Activated CD8-positive, alpha-beta memory T cell treated with anti-CD3 and anti-CD28 coated beads for 1 hour (primary cell): ENCODE measurements at places on chromosomes 7 and 10.

DNA sequence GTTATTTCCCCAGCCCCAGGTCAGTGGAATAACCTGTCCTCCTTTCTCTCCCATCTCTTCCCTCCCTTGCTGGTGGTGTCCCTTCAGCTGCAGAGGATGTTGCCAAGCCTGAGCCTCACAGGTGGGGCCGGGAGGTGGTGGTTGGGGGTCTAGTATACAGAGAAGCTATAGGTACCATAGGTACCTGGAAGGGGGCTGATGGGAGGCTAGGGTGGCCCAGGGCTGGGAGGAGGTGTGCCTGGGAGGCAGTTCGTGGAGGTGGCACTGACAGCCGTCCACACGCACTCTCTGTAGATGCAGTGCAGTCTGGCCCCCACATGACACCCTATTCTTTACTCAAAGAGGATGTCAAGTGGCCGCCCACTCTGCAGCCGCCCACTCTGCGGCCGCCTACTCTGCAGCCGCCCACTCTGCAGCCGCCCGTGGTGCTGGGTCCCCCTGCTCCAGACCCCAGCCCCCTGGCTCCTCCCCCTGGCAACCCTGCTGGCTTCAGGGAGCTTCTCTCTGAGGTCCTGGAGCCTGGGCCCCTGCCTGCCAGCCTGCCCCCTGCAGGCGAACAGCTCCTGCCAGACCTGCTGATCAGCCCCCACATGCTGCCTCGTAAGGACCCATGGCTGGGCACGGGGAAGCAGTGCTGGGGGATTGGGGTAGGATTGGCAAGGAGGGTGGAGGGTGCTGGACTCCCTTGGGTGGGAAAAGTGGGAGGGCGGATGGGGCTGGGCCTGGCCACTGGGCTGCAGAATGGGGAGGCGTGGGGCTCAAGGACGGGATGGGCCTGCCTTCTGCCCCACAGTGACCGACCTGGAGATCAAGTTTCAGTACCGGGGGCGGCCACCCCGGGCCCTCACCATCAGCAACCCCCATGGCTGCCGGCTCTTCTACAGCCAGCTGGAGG is 9.5 kb downstream of the IRF5 start:
- no peak for DNase-seq

DNA sequence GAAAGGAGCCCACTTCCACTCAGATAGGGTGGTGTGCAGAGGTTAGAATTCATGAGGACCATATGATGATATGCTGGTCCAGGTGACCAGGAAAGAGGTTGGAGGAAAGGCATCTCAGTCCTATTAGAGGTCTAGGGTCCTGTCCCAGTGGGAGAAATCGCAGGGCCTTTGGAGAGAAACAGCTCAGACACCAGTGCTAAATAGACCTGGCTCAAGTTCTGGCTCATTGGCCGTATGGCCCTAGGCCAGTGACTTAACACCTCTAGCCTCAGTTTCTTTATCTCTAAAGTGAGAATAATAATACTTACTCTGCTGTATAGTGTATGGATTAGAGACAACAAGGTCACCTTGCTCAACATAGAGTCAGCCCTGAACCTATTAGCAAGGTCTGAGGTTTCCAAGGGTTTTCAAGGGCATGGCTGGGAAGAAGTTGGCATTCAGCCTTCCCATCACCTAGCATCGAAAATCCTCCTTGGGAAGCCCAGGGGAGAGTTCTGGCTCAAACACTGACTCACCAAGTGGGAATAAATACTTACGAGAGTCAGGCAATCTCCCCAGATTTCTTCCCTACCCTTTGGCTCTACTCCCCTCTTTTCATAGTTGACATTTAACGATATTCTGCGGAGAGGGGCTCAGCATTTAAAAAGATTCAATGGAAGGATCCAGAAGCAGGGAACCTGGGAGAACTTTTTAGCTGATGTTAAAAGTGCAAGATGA is 473.1 kb upstream of the PODXL start:
- DNase-seq = no peak

GRCh38 chr10:21173802-21174714 is 276.9 kb upstream of the NEBL start:
- DNase-seq = no peak

GRCh38 chr7:1863091-1863900 is 193.2 kb downstream of the ELFN1 start:
- no peak for DNase-seq

GRCh38 chr7:116327752-116328151 is 117.4 kb downstream of the TES start:
- DNase-seq = no peak

DNA sequence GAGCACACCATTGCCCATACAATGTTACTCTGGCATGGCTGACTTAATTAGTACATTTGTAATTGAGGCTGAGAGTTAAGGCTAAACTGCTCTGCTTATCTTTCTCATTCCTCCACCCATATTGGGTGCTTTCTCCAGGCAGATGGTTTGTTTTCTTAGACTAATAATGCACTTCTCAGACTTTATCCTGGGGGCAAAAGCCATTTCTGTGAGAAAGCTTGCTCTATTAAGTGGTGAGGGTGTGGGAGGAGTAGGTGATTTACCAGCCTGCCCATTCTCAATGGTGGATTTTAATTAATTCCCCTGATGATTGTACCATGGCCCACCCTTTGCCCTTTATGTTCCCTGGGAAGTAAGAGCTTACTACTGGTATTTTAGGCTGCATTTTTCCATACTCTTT is 174.8 kb downstream of the FOXP2 start:
- no peak for DNase-seq

DNA sequence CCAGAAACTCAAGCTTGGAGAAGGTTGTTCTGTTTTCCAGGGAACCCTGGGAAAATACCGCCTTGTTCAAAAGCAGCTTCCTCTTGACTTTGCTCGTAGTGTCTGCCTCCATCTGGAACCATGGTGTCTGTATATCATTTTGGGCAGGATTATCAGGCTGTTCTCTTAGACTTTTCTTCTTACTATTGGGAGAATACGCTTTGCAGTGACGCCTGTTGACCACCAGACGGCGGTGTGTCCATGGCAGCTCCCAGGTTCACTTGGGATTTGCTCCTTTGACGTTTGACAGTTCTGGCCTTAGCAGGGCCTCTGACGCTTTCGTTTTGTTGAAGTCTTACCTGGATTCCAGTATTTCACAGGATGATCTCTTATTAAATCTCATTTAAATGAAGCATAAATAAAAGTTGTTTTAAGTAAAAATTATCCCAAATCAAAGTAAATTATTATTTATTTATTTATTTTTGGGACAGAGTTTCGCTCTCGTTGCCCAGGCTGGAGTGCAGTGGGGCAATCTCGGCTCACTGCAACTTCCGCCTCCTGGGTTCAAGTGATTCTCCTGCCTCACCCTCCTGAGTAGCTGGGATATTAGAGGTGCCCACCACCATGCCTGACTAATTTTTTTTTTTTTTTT is 41.8 kb upstream of the GJD4 start:
- DNase-seq = no peak

DNA sequence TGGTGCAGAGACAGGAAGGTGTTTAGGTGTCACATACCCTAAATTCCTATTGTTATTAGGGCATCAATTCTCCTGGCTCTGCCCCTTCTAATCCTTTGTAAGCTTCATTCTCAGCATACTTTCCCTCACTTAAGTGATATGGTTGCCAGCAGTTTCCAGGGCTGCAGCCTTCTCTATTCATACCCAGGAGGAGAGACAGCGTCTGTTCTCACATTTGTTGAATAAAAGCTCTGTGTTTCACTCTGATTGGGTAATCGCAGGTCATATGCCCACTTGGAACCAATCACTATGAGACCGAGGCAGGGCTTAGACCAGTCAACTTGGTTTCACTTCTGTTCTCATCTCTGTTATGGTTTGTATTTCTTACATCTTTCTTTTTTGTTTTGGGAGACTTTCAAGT is 109.6 kb upstream of the MTPN start:
- DNase-seq = no peak

DNA sequence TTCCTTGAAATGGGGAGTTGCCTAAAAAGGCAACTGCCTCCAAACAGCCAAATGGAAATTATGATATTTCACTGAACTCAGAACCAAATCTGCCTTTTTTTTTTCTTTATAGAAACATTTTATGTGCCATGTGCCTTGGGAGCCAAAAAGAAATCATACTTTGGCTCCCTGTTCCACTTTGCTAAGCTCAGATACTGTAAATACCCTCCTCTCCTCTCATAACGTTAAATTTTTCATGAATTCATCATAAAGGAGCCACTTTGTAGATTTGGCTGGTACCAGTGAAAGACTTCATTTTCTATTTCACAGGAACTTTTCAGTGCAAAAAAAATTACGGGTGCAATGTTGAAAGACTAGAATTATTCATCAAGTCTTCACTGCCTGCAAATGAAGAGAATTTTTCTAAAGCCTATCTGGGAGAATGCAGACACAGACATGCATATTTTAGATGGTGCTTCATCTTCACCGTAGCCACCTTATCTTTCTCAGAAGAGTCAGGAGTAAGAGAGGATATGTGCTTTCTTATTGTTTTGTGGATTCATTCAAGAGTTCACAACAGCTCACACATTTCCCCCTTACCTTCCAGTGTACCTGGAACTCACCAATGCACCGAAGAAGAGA is 742.3 kb upstream of the GALNT17 start:
- no peak for DNase-seq

GRCh38 chr7:87589631-87590030 is 11.1 kb downstream of the ABCB1 start:
- no peak for DNase-seq

- DNase-seq = no peak
Measured at GRCh38 chr10:94858005-94858404, 80.5 kb upstream of the CYP2C9 start.

DNA sequence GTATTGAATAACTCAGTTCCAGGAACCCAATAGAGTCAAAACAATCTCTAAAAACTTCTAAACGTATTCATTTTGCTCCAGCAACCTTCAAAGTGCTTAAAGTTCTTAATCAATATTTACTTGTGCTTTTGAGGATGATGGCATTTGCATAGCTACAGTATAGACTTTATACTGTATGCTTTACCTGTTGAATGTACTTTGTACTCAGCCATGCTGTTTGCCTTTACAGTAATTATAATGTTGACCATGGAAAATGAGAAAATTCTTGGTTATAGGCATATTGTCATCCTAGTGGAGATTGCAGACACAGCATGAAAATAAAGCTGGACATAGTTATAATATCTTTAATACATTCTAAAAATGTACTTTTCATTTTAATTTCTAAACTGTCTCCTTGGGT is 762.7 kb upstream of the PHF14 start:
- DNase-seq = no peak

GRCh38 chr7:85068799-85069198 is 118.1 kb downstream of the SEMA3D start:
- no peak for DNase-seq

GRCh38 chr7:106609416-106609815 is 51.5 kb downstream of the CCDC71L start:
- no peak for DNase-seq

DNA sequence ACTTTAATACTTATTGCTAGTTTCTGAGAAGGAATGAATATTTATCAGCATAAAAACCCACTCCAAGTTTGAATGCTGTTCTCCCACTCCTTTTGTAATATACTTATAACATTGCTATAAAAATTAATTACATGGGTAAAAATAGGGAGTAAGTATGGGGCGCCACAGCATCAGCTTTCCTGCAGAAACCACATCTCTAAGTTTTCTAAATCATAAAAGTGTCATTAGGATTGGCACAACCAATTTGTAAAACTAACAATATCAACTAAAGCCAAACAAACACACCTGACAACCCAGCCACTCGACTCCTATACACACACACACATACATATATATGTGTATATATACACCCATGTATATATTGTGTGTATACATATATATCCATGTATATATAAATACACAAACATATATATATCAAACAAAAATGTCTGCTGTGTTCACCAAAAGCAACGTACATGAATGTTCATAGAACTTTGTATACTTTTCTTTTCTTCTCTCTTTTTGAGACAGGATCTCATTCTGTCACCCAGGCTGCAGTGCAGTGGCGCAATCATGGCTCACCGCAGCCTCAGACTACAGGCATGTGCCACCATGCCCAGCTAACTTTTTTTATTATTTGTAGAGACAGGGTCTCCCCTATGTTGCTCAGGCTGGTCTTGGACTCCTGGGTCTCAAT is 14.8 kb upstream of the LRRC17 start:
- no peak for DNase-seq

DNA sequence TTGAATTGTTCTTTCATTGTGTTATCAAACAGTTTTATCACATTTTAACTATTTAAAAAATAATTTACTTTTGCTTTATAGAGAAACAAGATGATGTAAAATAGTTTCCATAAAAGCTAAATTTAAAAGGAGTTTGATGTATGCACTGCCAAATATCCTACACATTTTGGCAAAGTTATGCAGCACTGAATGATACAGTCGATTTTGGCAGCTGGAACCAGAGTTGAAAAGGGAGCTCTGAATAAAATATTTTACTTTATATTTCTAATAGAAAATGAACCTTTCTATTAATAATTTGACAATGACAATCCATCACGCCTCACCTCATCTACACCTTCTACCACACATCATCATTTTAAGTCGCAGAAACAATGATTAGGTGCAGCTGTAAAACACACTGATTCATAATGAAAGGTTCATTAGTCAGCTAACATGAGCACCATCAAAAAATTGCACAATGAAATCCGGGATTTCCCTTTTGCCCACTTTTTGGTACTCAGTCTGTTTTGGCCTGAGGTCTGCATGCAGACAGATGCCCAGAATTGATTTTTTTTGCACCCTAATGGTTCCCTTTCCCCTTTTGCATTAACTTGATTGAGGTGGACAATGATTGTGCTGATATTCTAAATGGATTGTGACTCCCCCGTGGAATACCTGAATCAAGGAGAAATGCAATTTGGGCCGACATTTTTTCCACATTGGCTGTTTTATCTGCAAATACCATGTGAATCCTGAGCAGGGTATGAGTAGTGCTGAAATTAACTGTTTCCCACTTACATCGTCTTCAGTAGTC is 105.8 kb downstream of the THSD7A start:
- no peak for DNase-seq

DNA sequence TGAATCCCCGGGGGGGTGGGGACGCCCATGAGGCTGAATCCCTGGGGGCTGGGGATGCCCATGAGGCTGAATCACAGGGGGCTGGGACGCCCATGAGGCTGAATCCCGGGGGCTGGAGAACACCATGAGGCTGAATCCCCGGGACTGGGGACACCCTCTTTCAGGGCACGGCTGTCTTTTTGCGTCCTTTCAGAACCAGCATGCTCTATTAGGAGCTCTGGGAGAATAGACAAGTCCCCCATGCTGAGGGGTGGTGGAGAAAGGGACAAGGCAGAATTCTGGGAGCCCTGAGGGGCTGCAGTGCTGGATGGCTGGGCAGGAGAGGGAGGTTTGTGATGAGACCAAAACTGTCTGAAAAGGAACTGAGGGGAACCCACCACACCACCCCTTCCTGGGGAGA is 257.3 kb upstream of the TCERG1L start:
- DNase-seq = no peak
